ENCODE measurements at places on chromosomes 1 and 21. TPM values are rescaled to one million over a fixed set of nuclear protein-coding genes. Genes with fewer than 3 reads are reported as not detected.

Gene FCRL4
- under 0.01 TPM for total RNA-seq

Gene ZBTB8B
- 0.15 TPM for total RNA-seq

DNA sequence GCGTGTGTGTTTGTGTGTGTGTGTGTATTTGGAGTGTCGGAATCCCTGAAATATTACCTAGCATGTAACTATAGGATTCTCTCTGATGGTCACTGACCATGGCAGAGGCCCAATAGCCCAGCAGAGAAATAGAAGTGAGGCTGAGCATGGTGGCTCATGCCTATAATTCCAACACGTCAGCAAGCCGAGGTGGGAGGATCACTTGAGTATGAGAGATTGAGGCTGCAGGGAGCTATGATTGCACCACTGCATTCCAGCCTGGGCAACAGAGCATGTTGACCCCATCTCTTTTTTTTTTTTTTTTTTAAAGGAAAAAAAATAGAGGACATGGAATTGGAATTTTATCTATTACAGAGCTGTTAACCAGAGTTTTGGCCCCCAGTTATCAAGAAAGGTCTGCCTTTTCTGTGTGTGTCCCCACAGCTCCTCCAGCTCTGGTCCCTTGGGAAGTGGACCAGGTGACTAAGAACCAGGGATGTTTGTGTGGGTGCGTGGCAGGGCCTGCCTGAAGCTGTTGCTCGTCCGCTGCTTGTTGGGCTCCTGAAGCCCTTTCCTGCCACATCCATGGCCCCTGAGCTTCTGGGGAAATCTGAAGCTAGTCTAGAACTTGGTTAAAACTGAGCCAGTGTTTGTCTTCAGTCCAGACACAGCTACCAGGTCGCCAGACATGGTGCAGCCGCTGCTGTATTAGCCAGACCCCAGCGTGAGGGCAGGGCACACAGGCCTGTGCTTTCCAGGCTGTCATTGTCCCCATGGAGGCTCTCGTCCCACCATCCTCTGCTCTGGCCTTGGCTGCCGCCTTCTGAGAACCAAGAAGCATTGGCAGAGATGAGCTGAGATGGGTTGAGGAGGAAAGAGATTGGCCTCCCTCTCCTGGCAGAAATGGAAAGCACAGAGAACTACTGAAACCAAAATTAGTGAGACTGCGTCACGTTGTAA, 25.5 kb downstream of the CAPN9 start:
- H3K27me3 ChIP-seq = no peaks in the 10 kb centered on the region
- DNase-seq = no peak
- H3K36me3 ChIP-seq = no peaks in the 10 kb centered on the region

DNA sequence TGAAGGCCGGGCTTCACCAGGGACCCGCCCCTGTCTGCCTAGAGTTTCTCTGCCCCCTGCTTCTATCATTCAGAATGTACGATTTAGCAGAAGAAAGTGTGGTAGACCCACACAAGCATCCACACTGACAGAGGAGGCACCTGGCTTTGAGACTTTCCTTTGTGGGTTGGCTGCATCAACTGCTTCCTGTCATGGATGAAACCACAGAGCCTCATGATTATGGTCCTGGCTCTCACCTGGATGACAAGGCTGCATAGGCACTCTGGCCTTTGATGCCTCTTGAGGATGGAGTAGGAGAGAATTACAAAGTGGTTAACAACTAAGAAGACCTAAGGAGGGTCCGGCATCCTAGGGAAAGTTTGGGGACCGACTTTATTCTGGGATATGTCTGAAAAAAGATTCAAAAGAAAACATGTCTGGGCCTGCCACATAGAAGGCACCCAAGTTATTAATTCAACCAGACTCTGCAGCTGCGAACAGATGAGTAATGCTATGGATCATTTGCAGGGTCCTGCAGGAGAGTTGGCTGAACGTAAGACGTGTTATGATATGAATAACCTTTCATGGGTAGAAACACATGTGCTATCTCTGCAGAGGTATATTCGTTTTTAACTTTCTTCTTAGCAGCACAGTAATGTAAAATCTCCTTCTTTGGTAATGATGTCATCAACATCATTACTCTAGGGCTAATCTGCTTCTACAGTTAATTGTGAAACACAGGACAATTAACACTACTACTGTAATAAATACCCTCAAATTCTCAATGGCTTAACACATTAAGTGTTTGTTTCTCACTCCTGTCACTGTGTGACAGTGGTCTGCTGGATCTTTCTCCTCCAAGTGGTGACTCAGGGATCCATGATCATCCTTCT, 136.2 kb downstream of the SLC35F3 start:
- no peaks in the 10 kb centered on the region for H3K27me3 ChIP-seq
- H3K36me3 ChIP-seq = no peaks in the 10 kb centered on the region

DNA sequence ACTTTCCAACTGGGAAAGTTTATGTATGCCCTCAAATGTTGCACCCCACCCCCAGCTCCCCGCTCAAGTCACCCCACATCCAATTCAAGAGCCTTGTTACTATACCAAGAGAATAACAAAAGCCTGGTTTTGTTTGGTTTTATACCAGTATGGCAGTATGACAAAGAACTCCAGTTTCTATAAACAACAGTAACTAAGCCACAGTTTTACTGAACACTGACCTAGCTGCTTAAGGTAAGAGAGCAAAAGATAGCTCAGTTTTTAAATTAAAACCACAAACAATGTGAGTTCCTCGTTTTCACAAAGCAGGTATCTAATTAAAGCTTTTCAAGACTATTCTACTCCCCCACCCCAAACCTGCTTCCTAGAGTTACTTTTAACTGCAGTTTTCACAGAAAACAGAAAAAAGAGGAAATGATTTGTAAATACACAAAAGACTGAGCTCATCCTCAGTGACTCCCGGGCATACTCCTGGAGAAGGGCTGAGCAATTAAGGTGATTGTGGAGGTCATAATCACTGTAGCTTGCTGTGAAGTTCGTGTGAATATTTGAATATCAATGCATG, 59.3 kb upstream of the LHX8 start:
- no peaks in the 10 kb centered on the region for H3K27me3 ChIP-seq
- no peaks in the 10 kb centered on the region for H3K4me1 ChIP-seq
- H3K36me3 ChIP-seq = no peaks in the 10 kb centered on the region
- H3K27ac ChIP-seq = no peak overlapping the region
- no peak for DNase-seq

DNA sequence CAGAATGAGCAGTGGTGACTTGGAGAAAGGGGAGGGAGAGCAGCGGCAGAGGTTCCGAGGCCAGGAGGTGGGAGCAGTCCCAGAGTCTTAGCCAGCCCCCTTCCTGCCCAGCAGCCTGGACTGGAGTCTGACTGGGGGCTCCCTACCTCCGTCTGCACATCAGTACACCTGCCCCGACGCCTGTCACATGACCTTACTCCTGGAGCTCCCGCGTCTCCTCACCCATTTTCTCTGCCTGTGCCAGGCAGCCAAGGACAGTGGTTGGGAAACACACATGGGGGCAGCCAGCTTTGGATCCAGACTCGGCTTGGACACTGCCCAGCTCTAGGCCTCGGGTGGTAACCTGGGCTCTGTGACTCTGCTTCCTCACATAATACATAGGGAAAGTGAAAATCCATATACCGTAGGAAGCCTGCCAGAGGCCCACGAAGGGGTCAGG, 16.9 kb downstream of the ACTRT2 start:
- H3K27ac ChIP-seq = no peak overlapping the region
- H3K4me1 ChIP-seq = no peaks in the 10 kb centered on the region
- no peak for DNase-seq
- H3K4me3 ChIP-seq = no peak overlapping the region

- H3K4me3 ChIP-seq = no peak overlapping the region
- no peaks in the 10 kb centered on the region for H3K27me3 ChIP-seq
- H3K36me3 ChIP-seq = no peaks in the 10 kb centered on the region
- no peak overlapping the region for H3K27ac ChIP-seq
- H3K4me1 ChIP-seq = no peaks in the 10 kb centered on the region
Measured at GRCh38 chr1:221912230-221912629, 170.3 kb upstream of the DUSP10 start.
